HuH-7 (cell line): ENCODE measurements at places on chromosomes 5 and 9.

GRCh38 chr5:137629646-137630045 lies 106.2 kb downstream of the KLHL3 start:
- DNase-seq: peak; percentile 60

DNA sequence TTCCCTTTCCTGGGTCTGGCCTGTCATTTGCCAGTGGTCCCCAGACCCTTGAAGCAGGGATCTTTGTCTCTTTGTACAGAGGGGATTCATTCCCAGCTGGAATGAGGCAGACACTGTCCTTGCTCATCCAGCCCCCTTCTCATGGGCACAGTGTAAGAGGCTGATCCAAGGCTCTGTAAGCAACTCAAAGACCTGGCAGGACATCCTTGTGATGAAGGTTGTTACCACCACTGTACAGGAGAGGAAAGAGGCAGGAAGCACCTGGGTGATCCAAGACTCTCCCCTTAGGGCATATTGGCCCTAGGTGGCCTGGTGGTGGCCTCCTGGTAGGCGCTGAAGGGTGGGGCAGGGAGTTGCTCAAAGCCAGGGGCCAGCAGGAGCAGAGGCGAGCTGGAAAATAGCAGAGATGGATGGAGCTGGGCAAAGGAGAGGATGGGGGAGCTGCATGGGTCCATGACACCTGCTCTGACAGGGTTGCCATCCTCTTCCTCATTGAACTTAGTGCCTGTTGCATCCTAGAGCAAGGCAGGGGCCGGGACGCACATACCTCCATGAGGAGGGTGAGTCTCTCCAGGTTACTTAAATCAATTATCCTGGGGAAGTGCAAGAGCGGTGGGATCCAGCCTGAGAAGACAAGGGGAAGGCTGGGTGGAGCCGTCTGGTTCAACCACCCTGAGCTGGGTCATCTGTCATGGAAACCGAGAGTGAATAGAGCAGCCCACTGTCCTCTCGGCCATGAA lies 9.8 kb upstream of the GADD45G start:
- DNase-seq: no peak

DNA sequence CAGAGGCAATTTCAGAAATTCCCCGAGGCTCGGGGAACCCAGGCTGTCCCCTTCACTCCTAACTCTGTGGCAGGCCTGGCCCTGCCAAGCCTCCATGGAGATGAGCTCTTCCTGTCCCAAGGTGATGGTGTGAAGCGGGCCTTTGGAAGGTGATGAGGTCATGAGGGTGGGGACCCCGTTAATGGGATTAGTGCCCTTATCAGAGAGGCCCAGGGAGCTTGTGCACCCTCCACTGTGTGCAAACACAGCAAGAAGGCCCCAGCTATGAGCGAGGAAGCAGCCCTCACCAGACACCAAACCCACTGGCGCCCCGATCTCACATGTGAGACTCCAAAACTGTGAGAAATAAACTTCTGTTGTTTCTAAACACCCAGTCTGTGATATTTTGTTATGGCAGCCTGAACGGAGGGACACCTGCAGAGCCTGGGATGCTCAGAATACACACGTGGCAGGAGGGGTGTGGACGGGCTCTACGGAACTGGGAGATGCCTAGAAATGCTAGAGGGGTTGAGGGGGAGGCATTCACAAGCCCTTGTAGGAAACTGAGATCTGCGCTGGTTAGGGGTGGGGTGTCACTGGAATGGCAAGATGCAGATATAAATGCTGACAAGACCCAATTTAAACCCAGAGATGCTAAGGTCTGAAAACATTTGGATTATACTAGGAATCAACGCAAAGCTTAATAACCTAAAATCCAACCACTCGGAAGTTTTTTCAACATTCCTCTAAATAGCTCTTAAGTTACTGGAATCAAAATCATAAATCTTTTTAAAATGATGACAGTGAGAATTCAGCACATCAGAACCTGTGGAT lies 46.9 kb downstream of the ADAMTS2 start:
- DNase-seq: no peak

DNA sequence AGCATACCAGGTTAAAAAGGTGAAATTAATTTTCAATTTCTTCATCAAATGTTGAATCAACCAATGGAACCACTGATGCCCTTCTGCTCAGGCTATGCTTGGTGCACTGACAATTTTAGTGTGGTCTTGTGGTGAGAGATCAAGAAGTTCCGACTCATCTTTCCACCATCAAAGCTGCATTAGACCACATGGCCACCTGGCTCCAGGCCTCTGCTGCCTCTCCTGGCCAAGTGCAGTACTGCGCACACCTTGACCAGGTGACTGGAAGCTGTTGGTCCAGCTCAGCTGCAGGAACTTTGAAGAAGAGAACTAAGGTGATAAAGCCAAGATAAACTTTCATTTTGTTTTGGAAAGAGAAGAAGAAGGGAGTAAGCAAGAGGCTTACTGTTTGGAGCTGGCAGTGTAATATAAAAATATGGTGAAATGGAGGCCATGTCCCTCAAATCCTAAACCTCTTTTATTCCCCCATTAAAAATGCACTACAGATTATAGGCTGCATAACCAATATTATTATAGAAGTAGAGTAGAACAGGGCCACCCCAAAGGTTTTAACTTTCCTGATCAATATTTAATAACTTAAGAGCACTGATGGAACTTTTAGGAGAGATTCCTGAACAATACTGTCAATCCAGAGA lies 315.5 kb upstream of the C9orf72 start:
- DNase-seq: peak; percentile 9

DNA sequence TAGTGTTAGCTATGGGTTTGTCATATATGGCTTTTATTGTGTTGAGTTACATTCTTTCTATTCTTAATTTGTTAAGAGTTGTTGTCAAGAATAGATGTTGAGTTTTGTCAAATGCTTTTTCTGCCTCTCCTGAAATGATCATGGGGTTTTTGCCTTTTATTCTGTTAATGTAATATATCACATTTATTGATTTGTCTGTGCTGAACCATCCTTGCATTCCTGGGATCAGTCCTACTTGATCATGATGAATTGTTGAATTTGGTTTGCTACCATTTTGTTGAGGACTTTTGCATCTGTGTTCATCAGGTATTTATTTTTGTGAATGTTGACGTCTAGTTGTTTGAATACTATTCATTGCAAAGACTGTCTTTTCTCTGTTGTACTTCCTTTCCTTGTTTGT lies 23.9 kb downstream of the RIC1 start:
- DNase-seq: no peak

- DNase-seq: no peak
These were observed 670 bp downstream of the CCDC171 start for GRCh38 chr9:15553528-15553898.

GRCh38 chr5:178685386-178686059 lies 44.9 kb downstream of the ZNF354A start:
- DNase-seq: no peak
